Stimulated activated CD4-positive, alpha-beta T cell treated with anti-CD3 and anti-CD28 coated beads, Interleukin-12 subunit alpha, Interleukin-12 subunit beta, amount 100 ng/mL, for 48 hours (primary cell): ENCODE measurements at places on chromosomes 16 and 17.

DNA sequence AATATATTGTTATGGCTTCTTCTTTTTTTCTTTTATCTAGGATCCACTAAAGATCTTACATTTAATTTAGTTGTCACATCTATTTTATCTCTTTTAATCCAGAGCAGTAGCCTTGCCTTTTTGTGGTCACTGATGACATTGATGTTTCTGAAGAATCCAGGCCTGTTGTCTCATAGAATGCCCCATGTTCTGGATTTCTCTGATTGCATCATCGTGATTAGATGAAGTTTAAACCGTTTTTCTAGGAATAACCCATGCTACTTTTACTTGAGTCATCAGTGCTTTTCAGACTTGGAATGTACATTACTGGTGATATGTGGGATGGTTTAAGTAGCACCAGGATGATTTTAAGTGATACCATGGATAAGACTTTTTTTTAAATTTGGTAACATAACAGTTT is 106.4 kb upstream of the CES5A start:
- no peak for DNase-seq

DNA sequence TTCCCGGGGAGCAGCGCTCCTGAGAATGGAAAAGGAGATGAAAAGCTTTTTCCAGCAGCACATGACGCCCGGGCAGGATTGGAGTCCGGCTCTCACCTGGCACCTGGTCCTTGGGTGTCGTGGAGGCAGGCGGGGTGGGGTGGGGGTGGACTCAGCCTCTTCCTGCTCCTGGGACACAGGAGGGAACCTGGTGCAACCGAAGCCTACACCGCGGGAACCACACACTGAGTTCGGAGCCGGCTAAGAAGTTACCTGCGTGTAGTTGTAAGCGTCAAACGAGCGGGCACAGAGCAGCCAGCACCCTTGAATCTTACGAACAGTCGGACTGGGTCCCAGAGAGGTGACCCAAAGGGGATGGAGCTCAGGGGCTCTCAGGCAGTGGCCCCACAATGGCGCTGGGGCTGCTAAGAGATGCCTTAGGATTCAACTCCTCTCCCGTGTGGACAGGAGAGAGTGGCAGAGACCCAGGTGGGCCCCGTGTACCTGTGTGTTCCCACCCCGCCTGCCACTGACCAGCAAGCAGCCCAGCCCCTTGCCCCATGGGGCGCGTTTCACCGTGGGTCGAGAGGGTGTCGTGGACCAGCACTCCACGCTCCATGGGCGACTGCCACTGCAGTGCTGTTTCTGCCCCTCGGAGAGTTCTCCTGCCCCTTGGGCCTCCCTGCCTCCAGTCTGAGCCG is 105.8 kb upstream of the METRNL start:
- no peak for DNase-seq

- DNase-seq: no peak
Measured at GRCh38 chr16:49833796-49834530, 21.9 kb downstream of the ZNF423 start.

DNA sequence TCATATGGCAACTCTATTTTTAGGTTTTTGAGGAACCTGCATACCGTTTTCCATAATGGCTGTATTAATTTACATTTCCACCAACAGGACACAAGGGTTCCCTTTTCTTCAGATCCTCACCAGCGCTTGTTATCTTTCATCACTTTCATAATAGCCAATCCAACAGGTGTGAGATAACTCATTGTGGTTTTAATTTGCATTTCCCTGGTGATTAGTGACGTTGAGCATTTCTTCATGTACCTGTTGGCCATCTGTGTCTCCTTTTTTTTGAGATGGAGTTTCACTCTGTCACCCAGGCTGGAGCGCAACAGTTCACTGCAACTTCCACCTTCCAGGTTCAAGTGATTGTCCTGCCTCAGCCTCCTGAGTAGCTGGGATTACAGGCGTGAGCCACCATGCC is 36.2 kb upstream of the ABCC3 start:
- DNase-seq: no peak

GRCh38 chr17:35765086-35765710 is 4.5 kb downstream of the C17orf50 start:
- no peak for DNase-seq

DNA sequence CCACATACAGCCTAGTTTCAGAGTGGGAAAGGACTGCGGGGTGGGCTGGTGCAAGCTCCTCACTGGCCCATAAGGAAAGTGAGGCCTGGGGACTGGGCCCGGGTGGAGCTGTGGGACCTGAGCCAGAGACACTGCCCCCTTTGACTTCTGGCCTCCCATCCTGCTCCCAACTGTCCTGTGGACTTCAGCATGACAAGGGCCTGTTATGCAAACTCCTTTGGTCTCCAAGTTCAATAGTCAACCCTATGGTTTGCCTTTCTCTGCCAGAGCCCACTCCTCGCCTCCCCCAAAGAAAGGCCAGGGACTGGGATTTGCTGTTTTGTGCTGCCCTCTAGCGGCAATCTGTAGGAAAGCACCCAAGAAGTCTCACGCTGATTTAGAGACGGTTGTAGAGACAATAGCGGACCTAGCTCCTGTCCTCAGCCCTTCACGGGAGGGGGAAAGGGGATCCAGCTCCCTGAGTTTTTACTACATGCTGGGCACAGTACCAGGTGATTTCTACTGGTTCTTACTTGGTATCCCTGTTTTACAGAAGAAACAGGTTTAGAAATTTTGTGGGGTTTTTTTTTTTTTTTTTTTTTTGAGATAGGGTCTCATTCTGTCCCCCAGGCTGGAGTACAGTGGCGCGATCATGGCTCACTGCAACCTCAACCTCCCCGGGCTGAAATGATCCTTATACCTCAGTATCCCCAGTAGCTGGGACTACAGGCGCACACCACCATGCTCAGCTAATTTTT is 1.2 kb upstream of the TLCD3B start:
- DNase-seq: peak; percentile 60

- DNase-seq: no peak
Measured at GRCh38 chr16:13936155-13936554, 16.2 kb downstream of the ERCC4 start.

- no peak for DNase-seq
Measured at GRCh38 chr17:35709874-35710273, 21.6 kb upstream of the RASL10B start.

GRCh38 chr16:86353148-86353547 is 157.2 kb upstream of the FOXF1 start:
- no peak for DNase-seq

DNA sequence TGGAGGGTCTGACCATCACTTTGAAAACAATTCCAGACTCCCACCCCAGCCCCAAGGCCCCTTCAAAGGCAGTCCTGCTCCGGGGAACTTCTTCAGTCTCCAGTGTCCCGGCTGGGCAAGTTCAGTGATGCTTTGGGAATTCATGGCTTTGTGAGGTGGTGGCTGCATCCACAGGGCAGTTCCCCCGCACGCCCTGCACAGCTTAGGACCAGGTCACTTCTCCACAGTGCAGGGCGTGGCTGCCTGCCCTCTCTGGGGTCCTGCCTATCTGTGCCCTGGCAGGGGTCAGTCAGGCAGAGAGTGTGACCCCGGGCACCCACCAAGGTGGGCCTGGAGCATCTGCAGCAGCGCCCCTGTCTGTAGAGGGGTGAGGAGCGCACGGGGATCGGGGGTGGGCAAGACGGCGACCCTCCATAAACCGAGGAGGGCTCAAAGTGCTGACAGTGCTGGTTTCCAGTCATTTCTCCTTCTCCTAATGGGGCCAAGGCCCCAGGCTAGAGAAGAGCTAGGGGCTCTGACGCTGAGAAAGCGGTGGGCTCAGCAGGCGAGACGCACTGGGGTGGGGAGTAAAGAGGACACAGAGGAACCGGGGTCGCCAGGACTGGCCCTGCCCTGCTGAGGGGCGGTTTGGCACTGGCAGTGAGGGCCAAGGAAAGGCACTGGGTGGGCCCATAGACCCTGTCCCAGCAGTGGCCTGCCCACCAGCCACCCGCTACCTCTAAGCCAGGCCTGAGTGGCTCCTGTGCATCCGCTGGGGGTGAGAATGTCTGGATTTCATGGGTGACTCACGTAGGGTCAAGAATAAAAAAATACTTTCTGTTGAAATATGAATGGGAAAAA is 4.2 kb upstream of the ARHGAP27 start:
- no peak for DNase-seq

DNA sequence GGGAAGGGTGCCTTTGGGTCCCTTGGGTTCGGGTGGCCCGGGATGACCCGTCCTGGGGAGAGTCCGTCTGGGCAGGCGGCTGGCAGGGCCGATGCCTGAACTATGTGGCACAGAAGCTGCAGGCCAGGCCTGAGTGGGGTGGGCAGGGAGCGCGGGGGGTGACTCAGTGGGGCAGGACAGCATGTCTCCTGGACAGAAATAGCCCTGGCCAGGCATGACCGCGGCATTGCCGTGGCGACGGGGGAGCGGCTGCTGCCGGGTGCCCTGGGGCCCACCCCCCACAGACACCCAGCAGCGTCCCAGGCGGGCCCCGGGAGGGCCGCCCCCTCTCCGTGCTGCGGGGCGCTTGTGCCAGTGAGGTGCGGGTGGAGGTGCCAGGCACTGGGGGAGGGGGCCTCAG is 1.8 kb upstream of the C1QTNF8 start:
- no peak for DNase-seq

- DNase-seq: no peak
Measured at GRCh38 chr17:82443465-82444283, 6.9 kb downstream of the CYBC1 start.

DNA sequence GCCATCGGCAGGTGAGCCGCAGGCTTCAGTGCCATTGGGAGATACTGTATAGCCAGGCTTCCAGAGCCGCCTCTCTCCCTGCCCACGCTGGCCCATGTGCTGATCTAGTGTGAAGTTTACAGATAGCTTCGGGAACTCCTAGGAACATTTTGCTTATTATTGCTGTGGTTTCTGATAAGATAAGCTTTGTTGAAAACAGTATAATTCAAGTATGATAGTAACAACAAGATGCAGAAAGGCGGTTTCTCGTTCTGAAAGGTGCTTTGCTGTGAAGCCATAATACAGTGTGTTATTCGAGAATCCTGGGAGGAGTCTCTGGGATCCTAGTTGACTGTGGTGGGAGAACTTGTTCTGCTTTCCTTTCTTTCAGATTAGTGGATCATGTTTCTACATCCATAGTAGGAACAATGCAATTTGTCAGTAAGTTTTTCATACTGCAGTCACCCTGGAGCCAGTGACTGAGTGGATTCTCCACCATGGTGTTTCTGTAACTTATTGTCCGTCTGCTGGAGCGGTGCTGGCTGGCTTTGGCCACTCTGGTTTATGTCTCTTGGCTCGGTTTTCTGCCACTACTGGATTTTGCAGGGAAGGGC is 31.5 kb downstream of the RAB11FIP3 start:
- no peak for DNase-seq

DNA sequence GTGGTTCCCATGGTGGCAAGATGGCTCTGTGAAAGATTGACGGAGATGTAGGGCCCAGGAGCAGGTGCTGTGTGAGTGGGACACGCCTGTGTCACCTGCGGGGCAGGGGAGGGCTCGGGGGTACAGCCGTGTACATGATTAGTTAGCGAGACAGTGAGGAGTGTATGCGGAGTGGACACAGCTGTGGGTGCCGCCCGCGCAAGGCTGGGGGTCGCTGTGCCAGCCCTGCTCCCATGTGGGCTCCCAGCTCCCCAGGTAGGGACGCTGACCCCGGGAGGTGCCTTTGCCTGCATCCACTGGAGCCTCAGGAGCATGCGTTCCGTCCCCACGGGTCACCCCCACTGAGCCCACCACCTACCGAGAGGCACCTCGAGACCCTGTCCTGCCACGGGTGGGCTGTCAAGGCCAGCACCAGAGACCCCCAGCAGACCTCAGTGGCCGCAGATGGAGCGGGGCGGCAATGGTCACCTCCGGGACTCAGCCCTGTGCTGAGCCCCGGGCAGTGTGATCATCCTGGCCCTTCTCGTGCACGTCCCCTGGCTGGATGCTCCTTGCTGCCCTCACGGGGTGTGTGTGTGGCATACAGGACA is 7.4 kb downstream of the CAPN15 start:
- DNase-seq: no peak

DNA sequence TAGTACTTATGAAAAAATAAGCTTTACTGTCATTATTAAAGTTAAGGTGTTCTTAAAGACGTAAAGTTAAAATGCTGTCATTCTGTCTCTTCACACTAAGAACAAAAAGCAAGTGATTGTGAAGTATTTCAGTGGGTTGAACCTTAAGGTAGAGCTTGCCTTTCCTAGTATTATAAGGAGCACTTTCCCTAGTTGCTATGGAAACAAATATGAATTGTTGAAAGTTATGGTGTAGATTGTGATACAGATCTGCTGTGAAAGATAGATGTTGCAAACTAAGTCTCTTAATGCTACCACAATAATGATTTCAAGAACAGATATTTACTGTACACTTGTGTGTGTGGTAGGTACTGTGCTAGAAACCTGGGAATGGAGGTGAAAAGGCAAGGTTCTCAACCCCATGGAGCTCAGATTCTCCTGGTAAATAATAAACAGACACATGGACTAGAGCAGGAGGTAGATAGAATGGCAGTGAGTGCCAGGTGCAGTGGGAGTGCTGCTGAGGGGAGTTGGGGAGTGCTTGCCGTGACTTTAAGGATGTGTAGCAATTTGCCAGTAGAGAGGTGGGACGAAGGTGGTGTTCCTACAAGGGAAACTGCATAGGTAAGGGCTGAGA is 34.7 kb downstream of the MRTFB start:
- DNase-seq: no peak

GRCh38 chr17:19411631-19412030 is 599 bp downstream of the RNF112 start:
- no peak for DNase-seq

- DNase-seq: no peak
Measured at GRCh38 chr17:79603771-79604170, 7.1 kb downstream of the RBFOX3 start.

DNA sequence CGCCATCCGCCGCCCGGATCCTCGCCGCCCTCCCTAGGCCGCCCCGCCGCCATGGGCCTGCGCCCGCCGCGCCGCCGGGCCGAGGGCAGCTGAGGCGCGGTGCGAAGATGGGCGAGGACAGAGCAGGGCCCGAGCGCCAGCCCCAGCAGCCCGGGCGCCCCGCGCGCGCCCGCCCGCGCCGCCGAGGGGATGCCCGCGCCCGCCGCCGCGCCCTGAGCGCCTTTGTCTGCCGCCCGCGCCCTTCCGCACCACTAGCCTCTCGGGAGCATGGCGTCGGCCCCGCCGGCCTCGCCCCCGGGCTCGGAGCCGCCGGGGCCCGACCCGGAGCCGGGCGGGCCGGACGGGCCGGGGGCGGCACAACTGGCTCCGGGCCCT is 278 bp downstream of the RAB11FIP3 start:
- DNase-seq: no peak

GRCh38 chr16:69922200-69922599 is 28.9 kb upstream of the CLEC18A start:
- DNase-seq: no peak

DNA sequence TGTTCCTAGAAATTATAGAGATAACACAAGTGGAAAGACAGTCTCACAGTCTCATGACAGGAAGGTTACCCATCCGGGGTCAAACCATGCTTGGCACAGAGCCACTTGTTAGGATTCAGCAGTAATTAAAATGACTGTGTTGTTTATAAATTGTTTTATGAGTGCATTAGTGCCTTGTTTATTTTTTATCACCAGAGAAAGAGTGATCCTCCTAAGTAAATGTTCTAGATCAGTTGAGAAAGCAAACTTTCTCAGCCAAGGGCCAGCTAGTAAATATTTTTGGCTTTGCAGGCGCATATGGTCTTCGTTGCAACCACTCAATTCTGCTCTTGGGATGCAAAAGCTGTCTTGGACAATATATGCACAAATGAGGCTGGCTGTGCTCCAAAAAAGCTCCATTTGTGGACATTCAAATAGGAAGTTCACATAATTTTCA is 253.9 kb upstream of the CACNG5 start:
- no peak for DNase-seq
